ENCODE measurements at places on chromosomes 4 and X.

DNA sequence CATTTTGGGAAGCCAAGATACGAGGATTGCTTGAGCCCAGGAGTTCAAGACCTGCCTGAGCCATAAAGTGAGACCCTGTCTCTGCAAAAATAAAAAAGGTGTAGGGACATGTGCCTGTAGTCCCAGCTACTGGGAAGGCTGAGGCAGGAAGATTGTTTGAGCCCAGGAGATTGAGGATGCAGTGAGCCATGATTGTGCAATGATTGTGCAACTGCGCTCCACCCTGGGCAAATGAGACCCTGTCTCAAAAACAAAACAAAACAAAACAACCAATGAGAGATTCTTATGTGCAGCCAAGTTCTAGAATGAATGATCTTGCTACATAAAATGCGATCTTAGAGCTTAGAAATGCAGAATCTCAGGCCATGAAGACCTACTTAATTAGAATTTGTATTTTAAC lies 22.5 kb downstream of the SLC9B2 start:
- DNase-seq = no peak

DNA sequence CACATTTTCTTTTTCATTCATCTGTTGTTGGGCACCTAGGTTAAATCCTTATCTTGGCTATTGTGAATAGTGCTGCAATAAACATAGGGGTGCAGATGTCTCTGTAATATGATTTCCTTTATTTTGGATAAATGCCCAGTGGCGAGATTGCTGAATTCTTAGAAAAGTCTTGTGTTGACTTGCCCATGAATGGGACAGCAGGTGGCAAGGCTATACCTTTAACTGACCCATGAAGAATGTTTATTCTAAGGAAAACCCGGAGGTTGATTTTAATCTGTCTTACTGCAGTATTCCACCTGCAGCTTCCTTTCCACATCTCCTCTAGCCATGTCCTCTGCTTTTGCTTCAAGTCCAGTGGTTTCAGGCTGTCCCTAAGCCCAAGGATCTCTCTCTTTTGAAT lies 220.6 kb downstream of the SNCA start:
- no peak for DNase-seq

- DNase-seq = no peak
Measured at GRCh38 chr4:149555146-149555545, 260.5 kb downstream of the IQCM start.

- DNase-seq = no peak
Measured at GRCh38 chr4:151561551-151562256, 152.7 kb downstream of the FHIP1A start.

GRCh38 chr4:6507345-6507744 lies 34.9 kb upstream of the PPP2R2C start:
- no peak for DNase-seq

- DNase-seq = no peak
Measured at GRCh38 chrX:12526306-12526705, 264.9 kb upstream of the PRPS2 start.

- no peak for DNase-seq
Measured at GRCh38 chr4:82380344-82380743, 6.6 kb upstream of the HNRNPD start.

- no peak for DNase-seq
Measured at GRCh38 chrX:27583976-27584375, 6.2 kb upstream of the DCAF8L2 start.

GRCh38 chrX:16712548-16713155 lies at the start of gene CTPS2:
CTPS2 (minus strand) TSS chrX:16712669; CDS start chrX:16702902, 9,767 bp downstream.
- peak; percentile 76 for DNase-seq

- DNase-seq = no peak
Measured at GRCh38 chr4:166875821-166876220, 358.5 kb downstream of the SPOCK3 start.

DNA sequence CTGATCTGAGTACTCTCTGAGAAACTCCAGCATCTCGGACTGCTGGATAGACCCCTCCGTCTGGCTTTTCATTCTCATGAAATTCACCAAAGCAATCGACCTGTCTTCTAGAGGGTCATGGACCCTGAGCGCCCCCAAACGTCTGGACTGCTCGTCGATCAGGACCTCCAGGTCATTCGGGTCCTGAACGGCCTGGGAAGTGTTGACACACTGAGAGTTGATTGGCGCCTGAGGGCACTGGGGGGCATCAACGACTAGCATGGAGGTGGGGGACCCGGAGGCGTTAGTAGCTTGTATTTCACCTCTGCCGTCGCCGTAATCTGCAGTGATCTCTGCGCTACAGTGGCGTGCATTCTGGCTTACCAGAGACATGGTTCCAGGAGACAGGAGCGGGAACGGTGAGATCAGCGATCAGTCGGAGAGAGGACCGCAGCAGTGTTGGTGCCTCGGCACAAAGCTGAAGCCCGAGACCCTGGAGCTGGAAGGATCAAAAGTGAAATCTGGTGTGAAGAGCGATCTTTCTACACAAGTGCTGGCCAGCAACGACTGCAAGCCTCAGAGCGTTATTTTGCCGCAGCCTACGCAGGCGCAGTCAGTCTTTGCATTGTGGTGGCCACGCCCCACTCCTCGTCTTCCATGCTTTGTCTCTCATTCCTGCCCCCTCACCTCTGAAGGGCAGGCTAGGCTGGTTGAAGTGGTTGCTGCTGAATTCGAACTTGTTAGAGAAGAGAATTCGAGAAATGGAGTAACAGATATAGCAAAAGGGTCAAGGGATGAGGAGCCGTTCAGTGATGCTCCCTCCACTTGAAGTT lies at the start of gene MAGEE2:
MAGEE2 (minus strand) TSS at position 575 of the 812 bp plus-strand sequence; CDS start at position 372, 203 bp downstream.
- no peak for DNase-seq

GRCh38 chr4:132619968-132620367 lies 529.1 kb upstream of the PCDH10 start:
- no peak for DNase-seq

DNA sequence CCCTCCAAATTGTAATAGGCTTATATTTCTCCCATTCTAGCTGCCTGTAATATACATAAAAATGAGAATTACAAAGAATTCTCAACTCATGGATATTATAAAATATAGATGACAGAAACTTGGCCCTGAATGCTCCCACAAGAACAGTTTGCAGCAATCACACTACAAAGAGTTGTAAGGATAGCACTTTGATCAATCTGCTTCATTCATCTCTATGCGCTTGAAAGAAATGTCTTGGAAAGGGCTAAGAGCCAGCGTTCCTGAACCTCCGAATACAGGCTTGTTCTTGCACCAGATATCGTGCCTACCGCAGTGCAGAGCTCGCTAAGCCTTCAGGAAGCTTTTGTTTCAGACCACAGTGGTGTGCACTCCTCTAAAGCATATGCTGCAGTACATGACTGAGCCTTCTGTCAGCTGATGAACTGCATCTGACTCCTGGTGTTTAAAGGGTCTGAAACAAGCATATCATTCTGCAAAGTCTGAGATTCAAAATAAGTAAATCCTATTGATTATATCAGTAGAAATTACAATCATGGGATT lies 417.6 kb upstream of the ZFP42 start:
- no peak for DNase-seq

GRCh38 chr4:95213366-95213765 lies 335.4 kb downstream of the UNC5C start:
- DNase-seq = no peak

- DNase-seq = no peak
Measured at GRCh38 chr4:40992472-40993295, 221.7 kb downstream of the APBB2 start.

DNA sequence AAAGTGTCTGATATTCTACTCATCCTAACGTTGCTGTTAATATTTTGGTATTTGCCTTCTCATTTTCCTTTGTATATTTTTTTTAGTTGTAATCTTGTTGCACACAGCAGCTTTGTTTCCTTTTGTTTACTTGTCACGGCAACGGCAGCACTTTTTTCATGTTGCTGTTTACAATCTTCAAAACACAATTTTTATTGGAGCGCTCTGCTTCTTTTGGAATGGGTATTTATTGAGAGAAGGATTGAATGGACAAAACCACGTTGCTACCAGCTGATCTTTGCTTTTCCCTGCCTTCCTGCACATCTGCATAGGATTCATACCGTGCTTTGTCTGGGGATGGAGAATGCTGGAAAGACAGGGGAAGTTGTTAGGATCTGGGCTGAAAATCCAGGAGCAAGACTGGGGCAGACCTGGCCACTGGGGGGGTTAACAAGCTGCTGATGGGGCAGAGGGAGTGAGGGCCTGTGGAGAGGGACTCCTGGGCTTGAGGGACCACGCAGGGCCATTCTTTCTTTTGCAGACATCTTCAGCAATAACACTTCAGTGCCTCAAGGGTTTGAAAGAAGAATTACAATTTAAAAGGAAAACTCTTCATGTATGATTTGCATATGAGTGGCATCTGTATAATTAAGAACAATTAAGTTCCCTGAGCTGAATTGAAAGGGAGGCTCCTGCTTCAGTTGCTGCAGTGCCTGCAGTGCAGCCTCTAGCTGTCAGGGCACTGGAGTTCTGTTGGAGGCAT lies 69.8 kb downstream of the TMEM131L start:
- no peak for DNase-seq

GRCh38 chr4:25527034-25527433 lies 128.6 kb upstream of the SLC34A2 start:
- no peak for DNase-seq

GRCh38 chrX:40444798-40445496 lies 135.8 kb upstream of the ATP6AP2 start:
- no peak for DNase-seq

GRCh38 chrX:152847281-152847680 lies 16.4 kb downstream of the NSDHL start:
- no peak for DNase-seq

DNA sequence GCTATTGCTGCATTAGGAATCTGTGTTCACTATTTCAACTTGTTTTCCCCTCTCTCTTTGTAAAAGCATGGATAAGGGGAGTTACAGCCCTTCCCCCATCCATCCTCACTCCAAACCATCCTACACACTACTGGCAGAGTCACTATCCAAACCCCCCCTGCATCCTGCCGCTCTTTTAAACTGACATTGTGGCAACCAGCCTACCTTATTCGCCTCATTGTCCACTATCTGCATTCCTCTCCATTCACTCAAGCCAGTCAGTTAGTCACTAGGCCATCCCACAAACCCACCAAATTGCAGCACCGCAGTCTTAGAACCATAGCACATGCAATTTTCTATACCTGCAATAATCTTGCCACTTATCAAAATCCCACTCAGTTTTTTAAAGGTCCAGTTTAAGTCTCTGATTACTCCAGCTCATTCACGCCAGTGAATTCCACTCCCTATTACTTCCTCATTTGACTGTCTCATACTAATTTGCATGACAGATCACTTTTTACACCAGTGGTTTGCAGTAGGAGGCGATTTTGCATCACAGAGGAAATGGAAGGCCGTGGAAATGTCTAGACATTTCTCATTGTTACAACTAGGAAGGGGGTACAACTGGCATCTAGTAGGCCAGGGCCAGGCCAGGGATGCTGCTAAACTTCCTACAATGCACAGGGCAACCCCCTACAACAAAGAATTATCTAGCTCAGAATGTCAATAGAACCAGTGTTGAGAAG lies 181.8 kb downstream of the HS6ST2 start:
- DNase-seq = no peak

- peak; percentile 59 for DNase-seq
Measured at GRCh38 chrX:49840679-49841078, 11.6 kb downstream of the PAGE4 start.

- no peak for DNase-seq
Measured at GRCh38 chr4:2246384-2247127, 4.6 kb upstream of the HAUS3 start.

DNA sequence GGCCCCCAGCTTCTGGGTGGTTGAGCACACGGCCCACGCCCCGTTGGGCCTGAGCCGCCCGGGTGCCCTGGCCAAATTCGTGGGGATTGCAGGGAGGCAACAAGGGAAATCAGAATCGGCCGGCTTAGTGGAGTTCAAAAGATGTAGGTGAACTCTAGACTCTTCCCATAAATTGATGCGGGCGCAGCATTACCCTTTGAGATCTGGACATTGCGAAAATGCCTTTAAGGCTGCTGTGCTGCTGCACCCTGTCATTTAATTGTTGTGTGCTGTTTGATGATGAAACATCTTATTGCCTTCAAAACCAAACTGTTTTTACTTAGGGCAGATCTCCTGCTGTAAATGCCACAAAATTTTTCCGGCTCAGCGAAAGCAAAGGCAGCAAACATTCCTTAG lies 409 bp upstream of the MPP1 start:
- no peak for DNase-seq

- DNase-seq = no peak
Measured at GRCh38 chr4:140106289-140106844, 47.6 kb downstream of the MAML3 start.

DNA sequence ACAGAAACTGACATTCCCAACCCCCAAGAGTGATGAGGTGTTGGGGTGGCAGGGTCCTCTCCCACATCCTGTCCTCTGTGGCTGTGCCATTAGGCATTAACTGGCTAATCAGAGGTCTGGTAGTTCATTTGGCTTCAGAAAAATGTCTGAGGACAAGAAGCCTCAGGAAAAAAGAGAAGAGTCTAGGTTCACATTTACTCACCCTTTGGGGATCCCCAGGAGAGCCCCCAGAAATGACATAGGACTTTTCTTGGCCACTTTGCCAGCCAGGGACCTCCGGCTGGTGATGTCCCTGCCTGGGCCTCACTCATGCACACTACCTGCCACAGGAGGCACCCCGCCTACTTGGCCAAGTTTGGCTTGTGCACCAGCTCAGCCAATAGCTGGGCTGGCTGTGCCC lies 173.0 kb downstream of the RBM46 start:
- no peak for DNase-seq

DNA sequence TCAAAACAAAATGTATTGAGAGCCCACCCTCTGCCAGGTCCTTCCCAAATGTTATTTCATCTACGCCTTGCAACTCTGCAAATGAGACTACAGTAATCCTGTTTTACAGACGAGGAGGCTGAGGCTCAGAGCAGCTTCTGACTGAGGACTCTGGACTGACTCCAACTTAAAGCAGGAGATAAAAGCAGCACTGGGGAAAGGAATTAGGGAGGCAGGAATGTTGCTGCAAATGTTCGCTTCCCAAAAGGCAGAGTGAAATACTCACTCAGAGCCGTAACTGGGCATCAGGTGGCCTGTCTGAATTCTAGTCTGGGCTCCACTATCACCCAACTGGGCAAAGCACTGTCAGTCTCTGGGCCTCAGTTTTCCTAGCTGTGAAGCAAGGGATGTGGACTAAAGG lies 94.7 kb upstream of the SRD5A3 start:
- DNase-seq = no peak

- no peak for DNase-seq
Measured at GRCh38 chr4:48778431-48779094, 1.5 kb downstream of the FRYL start.

DNA sequence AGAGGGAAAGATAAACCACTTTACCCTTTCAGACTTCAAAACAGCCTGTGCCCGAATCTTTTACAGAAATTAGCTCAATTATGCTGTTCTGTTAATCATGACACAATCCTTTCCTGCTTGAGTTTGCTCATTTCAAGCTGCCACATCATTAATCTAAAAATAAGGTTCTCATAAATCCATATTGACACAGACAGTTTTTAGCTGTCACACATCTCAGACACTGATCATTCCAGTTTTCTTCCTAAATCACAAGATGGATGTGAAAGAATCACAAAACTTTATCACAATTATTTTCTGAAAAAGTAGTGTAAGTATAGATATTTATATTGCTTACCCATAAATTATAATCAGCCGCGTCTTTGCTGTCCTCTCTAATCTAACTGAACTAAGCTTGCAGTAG lies 27.9 kb upstream of the AMELX start:
- DNase-seq = no peak

GRCh38 chr4:150970685-150971151 lies 44.4 kb downstream of the LRBA start:
- no peak for DNase-seq

GRCh38 chr4:117328333-117328732 lies 243.0 kb upstream of the TRAM1L1 start:
- no peak for DNase-seq
